ENCODE measurements at places on chromosomes 2 and 18. TPM values are rescaled to one million over a fixed set of nuclear protein-coding genes. Genes with fewer than 3 reads are reported as not detected.

Gene MALL
- 21.0 TPM for total RNA-seq

Gene POTEI
- total RNA-seq, result not detected

Gene TUBB8B
- total RNA-seq, result not detected

Gene FOXD4L1
- total RNA-seq, result not detected

Gene CCDC141
- total RNA-seq, result 212 TPM

Gene CLEC4F
- total RNA-seq, result 0.09 TPM

Gene B4GALT6
- total RNA-seq, result 11.6 TPM

Gene ICA1L
- 5.3 TPM for total RNA-seq

Gene DUSP19
- 13.0 TPM for total RNA-seq

Gene PLEKHH2
- 6.5 TPM for total RNA-seq

Gene CCBE1
- 0.74 TPM for total RNA-seq

Gene ARHGAP15
- total RNA-seq, result 1.8 TPM

Gene ARHGAP28
- 1.8 TPM for total RNA-seq

DNA sequence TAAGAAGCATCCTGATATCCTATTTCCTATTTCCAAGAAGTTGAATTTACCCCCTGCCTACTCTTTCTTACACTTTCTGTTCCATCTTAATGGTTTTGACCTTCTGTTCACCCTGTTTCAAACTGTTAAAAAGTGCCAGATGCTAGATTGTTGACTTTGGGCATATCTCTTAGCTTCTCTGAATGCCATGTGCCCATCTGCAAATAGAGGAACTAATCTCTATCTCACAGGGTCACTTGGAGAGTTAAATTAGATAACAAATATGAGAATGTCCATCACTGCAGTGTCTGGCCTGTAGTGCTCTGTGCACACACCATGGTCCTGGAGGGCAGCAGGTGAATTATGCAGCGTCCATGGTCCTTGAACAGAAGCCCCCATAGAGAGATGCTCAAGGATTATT is 83.8 kb downstream of the LRATD1 start:
- DNase-seq, result no peak

DNA sequence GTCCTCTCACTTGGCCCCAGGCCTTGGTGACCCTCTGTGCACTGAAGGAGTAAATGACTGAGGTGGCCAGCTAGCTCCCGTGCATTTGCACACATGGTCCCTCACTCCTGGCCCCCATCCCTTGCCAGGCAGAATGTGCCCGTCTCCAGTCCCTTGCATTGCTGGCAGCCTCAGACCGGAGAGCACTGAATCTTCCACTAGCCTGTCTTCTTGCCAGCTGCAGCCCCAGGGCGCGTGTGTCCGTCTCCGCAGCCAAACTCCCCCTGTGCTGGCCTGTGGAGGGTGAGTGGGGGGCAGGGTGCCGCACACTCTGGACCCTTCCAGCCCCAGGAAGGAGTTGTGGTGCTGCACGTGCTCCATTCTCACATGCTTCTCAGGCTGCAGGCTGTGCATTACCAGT is 35.9 kb downstream of the INPP4A start:
- DNase-seq, result no peak

GRCh38 chr18:6412933-6413472 is 1.7 kb downstream of the L3MBTL4 start:
- no peak for DNase-seq

GRCh38 chr2:85865539-85866164 is 23.1 kb downstream of the ST3GAL5 start:
- DNase-seq, result no peak

DNA sequence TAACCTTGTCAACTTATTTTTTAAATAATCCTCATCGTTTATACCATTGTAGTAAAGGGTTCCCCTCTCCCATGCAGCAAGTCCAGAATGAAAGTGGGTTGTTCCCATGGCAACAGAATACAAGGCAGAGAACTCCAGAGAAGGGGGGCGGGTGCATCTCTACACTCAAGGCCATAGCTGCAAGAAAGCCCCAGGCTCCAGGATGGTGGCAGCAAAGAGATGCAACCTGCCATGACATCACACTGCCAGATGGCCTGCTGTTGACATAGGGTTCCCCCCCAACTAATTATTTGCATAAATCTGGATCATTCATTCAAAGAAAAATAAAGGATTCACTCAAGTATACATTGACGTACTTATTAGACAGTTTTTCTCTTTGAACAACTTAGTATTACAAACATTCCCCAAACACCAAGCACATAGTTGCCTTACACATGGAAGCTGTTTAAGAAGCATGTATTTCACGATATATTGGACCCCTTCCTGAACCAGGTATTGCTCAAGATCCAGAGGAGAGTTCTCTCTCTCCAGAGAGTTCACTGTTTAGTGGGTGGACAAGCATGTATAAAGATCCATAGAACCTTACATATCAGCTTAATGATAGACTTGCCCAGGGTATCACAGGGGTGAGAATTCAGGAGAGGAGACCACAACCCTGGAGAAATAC is 87.4 kb upstream of the KLF7 start:
- DNase-seq, result no peak

- DNase-seq, result no peak
Observed at GRCh38 chr2:2455151-2455550, 124.1 kb upstream of the MYT1L start.

- no peak for DNase-seq
Observed at GRCh38 chr2:133146893-133147292, 421.4 kb downstream of the NCKAP5 start.

DNA sequence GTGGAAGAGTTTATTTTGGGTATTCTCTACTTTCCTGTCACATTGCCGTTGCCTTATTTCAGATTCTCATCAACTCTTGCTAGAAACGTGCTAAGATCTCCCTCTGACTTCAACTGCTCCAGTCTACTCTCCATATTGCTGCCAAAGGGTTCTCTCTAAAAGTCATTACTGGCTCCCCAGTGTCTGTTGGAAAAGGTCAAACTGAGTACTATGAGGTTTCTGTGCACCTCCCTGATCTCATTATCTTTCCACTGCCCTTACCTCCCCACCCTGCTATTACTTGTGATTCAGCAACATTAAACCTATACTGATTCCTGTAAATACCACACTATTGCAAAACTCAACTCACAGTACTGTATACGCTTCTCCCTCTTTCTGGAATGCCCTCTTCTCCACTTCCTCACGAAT is 1.9 kb upstream of the KRCC1 start:
- DNase-seq, result no peak

DNA sequence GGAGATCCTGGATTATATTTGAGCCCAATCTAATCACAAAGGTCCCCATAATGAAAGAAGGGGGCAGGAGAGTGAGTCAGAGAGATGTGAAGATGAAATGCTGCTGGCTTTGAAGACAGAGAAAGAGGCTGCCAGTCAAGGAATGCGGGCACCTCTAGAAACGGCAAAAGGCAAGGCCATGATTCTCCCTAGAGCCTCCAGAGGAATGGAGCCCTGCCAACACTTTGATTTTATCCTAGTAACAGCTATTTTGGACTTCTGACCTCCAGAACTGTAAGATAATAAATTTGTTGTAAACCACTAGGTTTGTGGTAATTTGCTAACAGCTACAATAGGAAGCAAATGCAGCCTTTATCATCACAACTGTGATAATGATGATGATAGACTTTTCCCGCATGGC is 32.9 kb downstream of the LBH start:
- no peak for DNase-seq

- DNase-seq, result peak; percentile 78
Observed at GRCh38 chr18:50268022-50268747, 1.9 kb upstream of the CFAP53 start.

DNA sequence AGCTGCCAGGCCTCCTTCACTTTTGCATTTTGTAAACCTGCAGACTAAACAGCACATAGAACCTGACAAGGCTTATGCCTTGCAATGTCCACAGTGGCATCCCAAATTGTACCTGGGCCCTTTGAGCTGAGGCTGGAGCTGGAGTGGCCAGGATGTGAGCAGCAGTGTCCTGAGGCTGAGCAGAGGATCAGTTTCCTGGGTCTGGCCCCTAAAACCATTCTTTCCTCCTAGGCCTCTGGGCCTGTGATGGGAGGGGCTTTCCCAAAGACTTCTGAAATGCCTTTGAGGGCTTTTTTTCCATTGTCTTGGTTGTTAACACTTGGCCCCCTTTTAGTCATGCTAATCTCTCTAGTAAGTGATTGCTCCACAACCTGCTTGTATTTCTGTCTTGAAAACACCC is 32.8 kb downstream of the FSIP2 start:
- DNase-seq, result no peak

GRCh38 chr2:67221266-67221665 is 175.9 kb upstream of the ETAA1 start:
- DNase-seq, result no peak

DNA sequence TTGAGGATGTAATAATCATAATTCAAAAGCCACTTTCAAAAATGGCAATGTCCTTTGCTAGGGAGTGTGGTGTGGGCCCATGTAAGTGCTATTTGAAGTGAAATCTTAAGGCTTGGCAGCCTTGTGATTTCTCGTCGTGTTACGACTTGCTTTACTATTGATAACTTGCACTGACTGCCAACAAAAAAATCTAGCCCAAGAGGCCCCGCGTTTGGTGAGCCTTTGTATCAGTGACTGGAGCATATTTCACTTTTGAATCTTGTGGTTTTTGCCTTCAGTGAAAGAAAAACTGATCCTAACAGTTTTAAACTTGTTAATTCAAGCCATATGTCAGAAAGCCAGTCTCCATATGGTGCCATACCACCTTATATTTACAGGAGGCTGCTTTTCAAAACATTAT is 248.0 kb downstream of the TMEM182 start:
- no peak for DNase-seq

- DNase-seq, result no peak
Observed at GRCh38 chr2:234392041-234392615, 104.8 kb downstream of the ARL4C start.

GRCh38 chr2:201546576-201546975 is 95.0 kb downstream of the STRADB start:
- DNase-seq, result no peak

DNA sequence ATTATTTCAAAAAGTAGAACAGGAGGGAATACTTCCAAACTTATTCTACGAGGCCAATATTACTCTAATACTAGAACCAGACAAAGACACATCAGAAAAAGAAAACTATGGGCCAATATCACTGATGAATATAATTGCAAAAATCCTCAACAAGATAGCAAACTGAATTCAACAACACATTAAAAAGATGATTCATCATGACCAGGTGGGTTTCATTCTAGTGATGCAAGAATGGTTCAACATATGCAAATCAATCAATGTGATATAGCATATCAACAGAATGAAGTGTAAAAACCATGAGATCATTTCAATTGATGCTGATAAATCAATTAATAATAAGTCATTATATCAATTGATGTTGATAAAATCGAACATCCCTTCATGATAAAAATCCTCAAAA is 22.4 kb upstream of the EML6 start:
- no peak for DNase-seq
